ENCODE measurements at places on chromosomes 2 and 18. TPM values are rescaled to one million over a fixed set of nuclear protein-coding genes. Genes with fewer than 3 reads are reported as not detected.

CAVIN2 gene
- total RNA-seq: 1.2 TPM

POTEC gene
- not detected for total RNA-seq

ICOS gene
- not detected for total RNA-seq

CYP20A1 gene
- 41.6 TPM for total RNA-seq

CRYGC gene
- not detected for total RNA-seq

AFG3L2 gene
- total RNA-seq: 60.0 TPM

PDCD1 gene
- not detected for total RNA-seq

All from uterine smooth muscle cell (primary cell).